Glutamatergic neuron (in vitro differentiated cells): ENCODE measurements at places on chromosomes 3 and 15. TPM values are rescaled to one million over a fixed set of nuclear protein-coding genes. Genes with fewer than 3 reads are reported as not detected.

The TMEM40 gene
- not detected for total RNA-seq

The FOXL2NB gene
- total RNA-seq = 0.15 TPM

The KY gene
- not detected for total RNA-seq

The ABHD17C gene
- 6.8 TPM for total RNA-seq

The GATM gene
- 51.2 TPM for total RNA-seq

The PLAAT1 gene
- total RNA-seq = 21.2 TPM
